ENCODE measurements at places on chromosomes 12 and 14.

DNA sequence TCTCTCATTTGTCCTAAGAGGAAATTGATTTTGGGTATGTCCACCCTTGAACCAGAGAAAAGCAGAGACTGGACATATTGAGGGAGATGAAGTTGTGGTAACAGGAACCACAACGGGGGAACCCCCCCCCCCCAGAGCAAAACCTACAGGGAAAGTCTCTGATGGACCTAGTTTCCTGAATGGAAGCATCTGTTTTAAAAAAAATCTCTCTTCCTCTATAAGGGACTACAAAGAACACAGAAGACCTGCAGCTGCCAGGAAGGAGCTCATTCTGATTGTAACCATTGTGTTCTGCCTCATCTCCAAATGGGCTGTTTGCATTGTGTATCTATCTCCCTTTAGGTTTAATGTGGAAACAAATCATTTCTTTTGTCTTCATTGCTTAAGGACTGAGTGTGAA, 13.4 kb downstream of the C1S start:
- DNase-seq: no peak

GRCh38 chr12:3259973-3260372, 182.8 kb downstream of the TSPAN9 start:
- no peak for DNase-seq

DNA sequence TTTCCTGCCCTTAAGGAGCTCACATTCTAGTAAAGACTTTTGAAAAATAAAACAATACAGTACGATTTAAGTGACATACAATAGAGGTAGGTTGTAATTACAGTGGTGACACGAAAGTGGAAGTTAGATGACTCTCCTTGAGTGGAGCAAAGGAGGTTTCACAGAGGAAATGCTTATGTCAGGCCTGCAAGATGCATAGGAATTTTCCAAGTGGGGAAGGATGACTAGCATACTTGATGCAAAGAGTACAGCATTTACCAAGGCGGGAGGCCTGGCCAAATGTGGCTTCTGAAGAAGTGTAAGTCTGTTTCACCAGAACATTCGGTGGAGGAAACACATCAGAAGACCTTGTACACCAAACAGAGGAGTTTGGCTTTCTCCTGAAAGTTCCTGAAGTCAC, 55.2 kb downstream of the ERO1A start:
- DNase-seq: no peak

DNA sequence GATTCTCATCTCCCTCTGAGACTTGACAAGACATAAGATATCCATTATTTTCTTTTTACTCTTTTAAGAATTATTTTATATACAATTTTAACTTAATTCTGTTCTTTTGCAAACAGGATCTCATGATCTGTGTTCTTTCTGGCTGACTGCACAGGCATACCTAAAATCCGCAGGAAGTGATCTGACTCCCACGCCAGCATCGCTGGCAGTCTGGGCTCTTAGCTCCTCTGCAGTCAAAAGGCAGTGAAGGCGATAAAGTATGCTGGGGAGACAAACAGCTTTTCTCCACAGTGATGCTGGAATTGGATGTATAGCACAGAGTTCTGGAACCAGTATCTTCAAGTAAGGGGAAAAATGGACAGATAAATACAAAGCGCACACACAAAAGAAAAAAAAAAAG, 52.4 kb downstream of the DICER1 start:
- no peak for DNase-seq

DNA sequence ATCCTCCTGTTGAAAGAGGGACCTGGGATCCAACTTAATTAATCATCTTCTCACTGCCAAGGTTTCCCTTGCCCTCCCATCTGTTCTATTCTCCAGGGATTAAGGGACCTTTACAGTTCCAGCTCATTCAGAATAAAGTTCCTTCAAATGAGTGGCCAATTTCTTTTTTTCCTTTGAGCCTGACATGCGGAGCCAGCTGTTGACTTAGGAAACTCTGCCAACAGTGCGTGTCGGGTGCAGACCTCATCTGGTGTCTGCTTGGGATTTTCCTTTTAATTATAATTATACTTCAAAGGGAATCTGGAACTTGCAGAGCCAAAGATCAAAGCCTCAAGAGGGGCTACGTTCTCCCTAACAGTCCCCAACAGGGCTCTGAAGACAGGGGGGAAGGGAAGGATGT, 64.8 kb downstream of the CCDC60 start:
- no peak for DNase-seq

DNA sequence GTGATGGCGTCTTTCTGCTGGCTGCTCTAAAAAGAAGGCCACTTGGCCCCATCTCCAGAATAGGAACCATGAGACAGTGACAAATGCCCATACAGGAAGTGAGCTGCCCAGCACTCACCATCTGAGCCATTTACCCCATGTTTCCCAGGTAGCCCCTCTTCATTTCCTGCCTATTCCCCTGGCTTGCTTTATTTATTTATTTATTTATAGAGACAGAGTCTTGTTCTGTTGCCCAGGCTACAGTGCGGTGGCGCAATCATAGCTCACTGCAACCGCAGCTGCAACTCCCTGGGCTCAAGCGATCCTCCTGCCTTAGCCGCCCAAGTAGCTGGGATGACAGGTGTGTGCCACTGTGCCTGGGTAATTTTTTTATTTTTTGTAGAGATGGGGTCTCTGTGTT, 71.2 kb downstream of the RIN3 start:
- DNase-seq: no peak

- DNase-seq: no peak
Observed at GRCh38 chr12:40056373-40056772, 49.5 kb downstream of the SLC2A13 start.

GRCh38 chr12:293199-293598, 30.6 kb upstream of the SLC6A13 start:
- no peak for DNase-seq

DNA sequence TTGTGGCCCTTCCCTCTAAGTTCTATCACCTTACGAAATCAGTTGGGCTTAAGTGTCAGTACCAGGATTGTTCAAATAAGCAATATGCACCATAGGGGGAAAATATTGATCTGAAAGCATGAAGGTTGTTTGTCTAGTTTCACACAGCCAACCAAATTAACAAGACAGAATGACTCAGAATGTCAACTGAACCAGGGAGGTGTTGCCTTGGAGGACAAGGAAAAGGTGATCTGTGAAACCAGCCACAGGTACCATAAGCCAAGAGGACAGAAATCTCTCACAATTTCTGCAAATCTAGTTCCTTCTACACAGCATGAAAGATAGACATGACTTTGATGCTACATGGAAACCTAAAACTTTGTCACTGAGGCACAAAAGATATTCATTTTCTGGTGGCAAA, 297.9 kb downstream of the BCL11B start:
- no peak for DNase-seq

DNA sequence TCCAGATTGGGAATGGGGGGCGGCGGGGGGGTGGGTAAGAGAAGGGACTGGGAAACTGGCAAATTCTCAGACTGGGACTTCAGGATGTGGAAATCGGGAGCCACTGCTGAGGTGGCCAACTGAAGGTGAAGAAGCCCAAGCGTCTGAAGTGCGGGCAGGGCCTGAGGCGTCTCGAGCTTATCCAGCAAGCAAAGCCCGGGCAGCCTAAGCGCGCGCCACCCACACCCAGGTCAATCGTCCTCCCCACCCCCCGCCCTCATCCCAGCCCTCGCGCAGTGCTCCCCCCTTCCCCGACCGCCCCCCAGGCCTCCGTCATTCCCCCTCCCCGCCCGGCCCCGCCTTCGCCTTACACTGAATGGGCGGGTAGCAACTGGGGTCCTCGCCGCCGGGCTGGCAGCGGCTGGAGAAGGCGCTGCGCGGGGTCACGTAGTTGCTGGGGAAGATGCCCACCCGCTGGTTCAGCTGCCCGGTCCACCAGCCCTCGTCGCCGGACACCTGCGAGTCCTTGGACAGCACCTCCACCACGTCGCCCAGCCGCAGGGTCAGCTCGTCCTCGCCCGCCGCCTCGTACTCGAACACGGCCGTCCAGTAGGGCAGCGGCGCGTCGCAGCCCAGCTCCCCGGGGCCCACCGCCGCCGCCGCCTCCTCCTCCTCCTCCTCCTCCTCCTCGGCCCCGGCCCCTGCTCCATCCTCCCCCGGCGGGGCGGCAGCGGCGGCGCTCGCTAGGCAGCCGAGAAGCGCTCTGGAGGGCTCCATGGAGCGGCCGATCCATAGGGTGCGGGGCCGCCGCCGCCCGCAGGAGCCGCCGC, 693 bp downstream of the MAP3K9 start:
- DNase-seq: peak; percentile 46

DNA sequence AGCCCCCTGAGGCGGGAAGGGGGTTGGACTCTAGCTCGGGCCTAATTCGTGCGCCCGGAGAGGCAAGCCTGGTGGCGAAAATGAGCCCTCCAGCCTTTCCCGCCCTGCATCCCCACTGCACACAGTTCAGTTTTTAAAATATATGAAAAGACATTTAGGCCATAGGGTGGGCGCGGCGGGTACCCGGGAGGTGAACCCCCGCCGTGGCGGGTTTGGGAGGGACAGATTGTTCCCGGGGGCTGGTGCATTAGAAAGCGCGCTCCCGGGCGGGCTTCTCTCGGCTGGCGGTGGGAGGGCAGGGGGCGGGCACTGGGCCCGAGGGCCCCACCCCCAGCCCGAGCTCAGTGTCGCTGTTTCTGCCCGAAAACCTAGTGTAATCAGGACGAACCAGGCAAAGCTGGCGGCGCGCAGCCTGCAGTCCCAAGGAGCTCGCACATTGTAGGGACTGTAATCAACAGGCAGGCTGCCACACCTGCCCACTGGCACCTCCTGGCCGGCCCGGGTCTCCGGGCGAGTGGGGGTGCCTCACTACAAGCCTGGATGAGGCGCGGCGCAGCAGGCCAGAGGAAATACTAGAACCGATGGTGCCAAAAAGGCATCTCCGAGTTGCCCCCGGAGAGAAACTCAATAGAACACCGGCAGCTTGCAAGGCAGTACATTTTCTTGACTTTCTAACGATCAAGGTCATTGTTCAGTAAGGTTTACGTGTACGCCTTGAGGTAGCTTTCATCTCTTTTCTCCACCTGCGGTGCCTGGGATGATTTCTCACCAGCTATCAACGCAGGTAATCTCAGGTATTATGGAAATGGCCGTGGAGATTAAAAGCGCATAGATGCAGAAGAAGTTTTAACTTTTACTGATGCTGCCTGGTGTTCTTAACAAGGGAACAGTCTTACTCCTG, 764 bp upstream of the SPTB start:
- DNase-seq: peak; percentile 26

- no peak for DNase-seq
Observed at GRCh38 chr12:108265505-108265904, 73.6 kb downstream of the CMKLR1 start.

- DNase-seq: no peak
Observed at GRCh38 chr12:4810219-4810671, 90.0 kb downstream of the GALNT8 start.

- no peak for DNase-seq
Observed at GRCh38 chr14:54474232-54474793, 14.5 kb downstream of the GMFB start.

DNA sequence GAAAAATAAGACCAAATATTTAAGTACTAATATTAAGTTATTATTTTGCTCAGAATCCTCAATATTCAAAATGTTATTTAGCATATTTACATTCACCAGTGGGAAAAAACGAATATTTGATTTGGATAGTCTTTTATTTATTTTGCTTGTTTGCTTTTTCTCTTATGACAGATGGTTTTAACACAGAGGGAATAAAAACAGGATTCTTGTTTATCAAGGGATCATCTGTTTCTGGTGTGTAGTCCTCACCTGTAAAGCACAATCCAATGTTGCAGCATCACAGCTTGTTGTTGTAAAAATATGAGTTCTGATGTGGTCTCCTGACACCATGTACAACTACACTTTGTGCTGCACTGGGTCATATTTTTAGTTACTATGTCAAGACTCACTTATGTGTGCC, 103.9 kb downstream of the AVPR1A start:
- no peak for DNase-seq
